ENCODE measurements at places on chromosomes 7 and 10.

- DNase-seq: no peak
Observed at GRCh38 chr7:115068220-115068619, 146.3 kb downstream of the MDFIC start.

DNA sequence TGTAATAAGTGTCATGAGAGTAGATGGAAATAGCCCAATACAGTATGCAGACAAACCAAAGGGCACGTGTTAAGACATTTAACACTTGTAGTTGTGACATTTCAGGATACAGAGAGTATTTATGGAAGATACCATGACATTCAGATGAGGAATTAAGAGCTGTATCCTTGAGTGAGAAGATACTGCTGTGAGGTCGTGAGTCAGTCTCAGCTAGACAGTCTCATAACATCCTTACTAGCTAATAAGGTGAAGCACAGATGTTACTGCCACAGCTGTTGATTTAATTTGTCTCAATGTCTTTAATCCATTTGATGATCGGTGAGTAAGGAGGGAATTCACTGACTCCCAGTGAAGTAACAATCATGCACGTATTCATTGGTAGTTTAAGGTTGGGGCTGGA lies 288.0 kb upstream of the AKR1E2 start:
- DNase-seq: no peak

GRCh38 chr10:93086289-93086688 lies 12.6 kb downstream of the CYP26A1 start:
- no peak for DNase-seq

- DNase-seq: no peak
Observed at GRCh38 chr10:113041841-113042750, 92.0 kb downstream of the TCF7L2 start.

DNA sequence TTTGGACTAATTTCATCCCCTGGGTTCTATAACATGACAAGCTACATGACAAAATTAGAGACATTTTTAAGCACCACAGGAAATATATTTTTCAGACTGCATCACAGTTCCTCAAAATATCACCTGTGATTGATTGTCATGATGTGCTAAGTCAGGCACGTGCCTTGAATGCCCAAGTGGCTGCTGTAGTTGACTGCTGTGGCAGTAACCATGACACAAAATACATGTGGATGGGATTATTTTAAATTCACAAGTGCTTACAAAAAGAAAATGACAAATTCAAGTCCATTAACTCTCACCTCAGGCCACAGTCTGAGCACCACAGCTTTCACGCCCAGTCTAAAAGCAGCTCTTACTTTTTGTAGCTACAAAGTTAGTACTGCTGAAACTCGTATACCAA lies 45.5 kb downstream of the TNPO3 start:
- no peak for DNase-seq

Measured in Caki2 (cell line).